ENCODE measurements at places on chromosomes 3 and 15. TPM values are rescaled to one million over a fixed set of nuclear protein-coding genes. Genes with fewer than 3 reads are reported as not detected.

DNA sequence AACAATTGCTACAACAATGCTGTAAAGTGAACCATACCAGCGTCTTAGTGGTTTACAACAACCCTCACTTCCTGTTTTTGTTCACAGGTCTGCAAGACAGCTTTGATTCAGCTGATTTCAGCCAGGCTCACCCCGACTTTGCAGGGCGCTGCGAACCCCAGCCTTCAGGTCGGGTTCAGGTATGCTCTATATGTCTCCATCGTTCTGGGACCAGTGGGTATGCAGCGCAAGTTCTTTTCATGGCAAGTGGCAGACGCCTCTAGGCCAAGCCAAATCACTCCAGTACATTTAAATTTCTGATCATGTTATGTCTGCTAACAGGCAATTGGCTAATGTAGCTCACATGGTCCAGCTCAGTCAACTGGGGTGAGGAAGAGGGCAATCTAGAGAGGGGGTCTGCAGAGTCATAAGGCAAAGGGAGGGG lies 52.4 kb upstream of the RGMA start:
- no peak for DNase-seq

The TTC21A gene
- 0.86 TPM for total RNA-seq

DNA sequence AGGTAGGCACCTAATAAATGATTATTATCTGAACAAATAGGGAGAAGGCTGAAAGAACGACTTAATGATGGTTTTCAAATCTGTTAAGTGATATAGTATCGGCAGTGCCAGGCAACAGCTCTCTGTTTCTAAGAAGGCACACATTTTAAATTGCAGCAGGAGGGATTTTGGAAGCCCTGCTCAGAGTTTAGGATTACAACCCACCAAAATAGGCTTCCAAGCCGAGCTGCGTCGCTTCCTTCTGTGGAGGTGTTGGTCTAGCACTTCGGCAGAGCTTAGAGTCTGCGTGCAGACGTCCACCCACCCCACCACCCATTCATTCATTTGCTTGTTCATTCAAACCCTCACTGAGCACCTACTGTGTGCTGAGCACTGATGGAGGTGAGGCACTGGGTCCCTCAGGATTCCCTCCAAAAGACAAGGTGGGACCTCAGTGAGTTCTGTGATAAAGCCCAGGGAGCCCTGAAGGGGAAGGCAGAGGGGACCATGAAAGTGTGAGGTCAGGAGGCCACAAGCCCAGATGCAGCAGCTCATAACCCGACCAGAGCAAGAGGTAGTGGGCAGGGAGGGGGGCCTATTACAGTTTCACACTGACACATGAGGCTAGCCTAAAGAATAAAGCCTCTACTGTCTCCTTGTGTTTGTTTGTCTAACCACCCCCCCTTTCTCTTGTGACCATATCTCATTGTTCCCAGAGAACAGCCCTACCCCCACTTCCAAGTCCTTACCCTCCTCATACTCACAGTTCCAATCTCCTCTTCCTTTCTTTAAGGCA lies 8.9 kb downstream of the ADCY5 start:
- no peak for DNase-seq

The EPHB1 gene
- total RNA-seq = 0.78 TPM

GRCh38 chr3:180747805-180748361 lies 68.6 kb upstream of the CCDC39 start:
- DNase-seq = no peak

DNA sequence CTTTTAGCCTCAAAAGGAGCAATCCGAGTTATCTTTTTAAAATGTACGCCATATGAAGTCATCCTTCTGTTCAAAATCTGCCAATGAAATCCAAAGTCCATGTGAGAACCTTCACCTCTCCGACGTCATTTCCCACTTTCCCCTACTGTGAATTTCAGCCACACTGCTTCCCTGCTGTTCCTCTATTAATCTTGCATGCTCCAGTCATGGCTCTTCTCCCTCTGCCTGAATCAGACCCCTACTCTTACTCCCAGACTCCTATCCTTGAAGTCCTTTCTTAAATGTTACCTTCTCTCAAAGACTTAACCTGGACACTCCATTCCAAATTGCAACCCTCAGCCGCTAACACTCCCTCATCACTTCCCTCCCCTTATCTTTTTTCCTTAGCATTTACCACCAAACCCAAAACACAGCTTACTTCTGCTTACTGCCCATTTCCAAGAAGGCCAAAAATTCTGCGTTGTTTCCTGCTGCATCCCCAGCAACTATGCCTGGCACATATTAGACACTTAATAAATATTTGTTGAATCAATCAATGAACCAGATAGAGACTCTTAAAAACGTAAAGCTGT lies 1.2 kb downstream of the NKIRAS1 start:
- DNase-seq = no peak

DNA sequence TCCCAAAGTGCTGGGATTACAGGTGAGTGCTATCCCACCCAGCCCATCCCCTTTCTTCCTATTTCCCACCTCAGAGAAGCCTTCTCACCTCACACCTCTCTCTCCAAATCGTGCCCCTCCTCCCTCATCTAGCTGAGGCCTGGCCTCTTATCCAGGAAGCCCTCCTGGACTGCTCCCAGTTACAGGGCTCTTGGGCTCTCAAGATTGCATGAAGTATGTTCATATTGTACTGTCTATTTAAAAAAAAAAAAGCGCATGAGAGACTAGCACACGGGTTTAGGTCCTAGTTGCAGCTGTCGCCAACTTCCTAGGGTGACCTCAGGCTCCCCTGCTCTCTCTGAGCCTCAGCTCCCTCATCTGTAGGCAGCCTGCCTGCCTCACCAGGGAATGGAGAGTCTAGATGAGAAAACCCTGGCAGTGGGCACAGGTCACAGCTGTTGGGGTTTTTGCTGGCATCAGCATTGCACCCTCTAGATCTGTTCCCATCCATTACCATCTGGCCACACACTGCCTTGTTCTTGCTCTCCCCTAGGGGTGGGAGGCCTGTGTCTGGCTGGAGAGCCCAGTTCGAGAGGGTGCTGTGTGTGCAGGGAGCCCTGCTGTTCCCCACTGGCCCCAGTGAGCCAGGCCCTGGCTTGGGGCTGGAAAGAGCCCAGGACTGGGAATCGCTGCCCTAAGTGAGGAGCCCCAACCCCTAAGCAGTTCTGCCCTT lies 24.2 kb upstream of the C15orf39 start:
- no peak for DNase-seq

- no peak for DNase-seq
These were observed 2.7 kb downstream of the ZIC1 start for GRCh38 chr3:147411815-147412241.

DNA sequence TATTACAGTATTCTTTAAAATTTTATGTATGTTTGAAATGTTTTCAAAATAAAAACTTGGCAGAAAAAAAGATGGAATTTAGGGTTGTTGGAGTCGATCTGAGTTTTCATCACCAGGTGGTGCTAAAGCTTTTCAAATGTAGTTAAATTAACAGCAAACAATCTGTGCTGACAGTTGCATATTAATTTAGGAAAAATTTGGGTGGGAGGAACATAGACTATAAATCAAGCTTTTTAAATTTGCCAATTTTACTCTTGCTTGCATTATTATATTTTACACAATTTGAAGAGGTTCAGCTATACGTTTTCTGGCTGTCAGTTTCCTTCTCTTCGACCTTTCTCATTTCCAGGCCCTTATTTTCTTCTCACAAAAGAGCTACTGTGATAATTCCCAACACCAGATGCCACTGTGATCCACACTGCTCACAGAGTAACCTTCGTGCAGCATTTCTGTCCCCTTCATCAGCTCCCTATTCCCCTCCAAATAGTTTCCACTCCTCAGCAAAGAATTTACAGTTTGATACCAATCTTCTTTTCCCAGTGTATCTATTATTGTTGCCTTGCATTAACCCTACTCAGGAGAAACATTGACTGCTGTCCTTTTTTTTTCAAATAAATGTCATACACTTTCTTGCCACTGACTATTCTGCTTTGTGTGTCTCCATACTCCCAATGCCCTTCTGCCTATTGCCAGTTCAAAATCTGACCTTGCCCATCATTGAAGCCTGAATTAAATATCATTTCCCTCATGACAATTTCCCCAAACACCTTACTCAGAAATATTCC lies 53.4 kb upstream of the EIF5A2 start:
- peak; percentile 7 for DNase-seq

DNA sequence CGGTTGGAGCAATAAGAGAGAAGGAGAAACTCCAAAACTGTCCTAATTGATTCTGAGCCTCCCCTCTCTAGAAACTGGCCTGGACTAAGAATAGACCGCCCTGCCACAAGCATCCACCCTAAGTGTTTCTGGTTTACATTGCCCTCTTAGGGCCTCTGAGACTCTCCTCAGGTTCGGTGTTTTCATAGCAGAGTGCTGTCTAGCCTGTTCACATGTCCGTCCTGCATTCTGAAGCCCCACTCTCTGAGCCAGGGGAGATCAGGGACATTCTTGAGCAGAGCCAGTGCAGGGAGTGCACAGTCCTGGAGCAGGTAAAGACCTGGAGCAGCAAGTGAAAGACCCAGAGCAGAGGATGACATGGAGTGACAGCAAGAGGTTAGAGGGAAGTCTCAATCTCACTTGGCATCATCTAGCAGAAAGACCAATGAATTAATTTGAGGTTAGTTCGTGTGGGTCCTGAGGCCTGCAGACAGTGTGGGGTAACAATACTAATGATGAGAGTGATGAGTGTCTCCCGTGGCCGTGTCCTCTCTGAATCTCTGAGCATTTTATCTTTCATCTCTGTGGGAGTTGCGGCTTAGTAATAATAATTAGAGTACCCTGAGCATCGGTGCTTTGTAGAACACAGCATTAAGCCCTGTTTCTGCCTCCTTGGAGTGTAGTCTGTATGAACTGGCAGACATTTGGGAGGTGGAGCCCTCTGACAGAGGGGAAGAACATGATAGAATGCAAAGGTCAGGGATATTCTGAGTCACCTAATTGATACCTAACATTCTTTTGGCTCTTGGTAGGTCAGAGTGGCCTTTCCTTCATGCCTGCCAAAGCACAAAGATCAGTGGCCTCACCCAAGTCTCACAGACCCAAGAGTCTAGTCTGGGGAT lies 24.6 kb downstream of the MAPKBP1 start:
- DNase-seq = no peak

The CPEB1 gene
- not detected for total RNA-seq

The C2CD4A gene
- 3.2 TPM for total RNA-seq

The SLC51A gene
- not detected for total RNA-seq

GRCh38 chr3:150220799-150221198 lies 187.3 kb upstream of the TSC22D2 start:
- no peak for DNase-seq

GRCh38 chr3:156718622-156719306 lies 44.4 kb downstream of the TIPARP start:
- peak; percentile 26 for DNase-seq

DNA sequence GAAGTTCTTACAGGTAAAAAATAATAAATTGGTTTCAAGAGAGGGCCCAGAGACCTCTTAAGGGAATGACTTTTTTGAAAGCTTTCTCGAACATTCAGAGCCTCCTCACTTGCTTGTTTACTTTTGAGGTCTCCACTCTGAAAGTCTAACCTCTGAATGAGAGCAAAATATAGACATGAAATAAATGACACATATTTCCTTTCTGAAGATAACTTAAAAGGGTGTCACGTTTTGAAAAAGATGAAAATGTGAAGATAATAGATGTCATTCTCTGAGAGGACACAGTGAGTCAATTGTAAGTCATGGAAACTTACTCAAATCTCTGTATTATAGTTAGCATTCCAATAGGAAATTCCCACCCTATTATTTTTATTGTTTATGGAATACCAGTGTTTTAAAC lies 44.6 kb downstream of the HACD2 start:
- no peak for DNase-seq

- no peak for DNase-seq
These were observed 137.9 kb upstream of the POU1F1 start for GRCh38 chr3:87414271-87414670.

The LTK gene
- 0.18 TPM for total RNA-seq

The ZIC1 gene
- total RNA-seq = 2.1 TPM

DNA sequence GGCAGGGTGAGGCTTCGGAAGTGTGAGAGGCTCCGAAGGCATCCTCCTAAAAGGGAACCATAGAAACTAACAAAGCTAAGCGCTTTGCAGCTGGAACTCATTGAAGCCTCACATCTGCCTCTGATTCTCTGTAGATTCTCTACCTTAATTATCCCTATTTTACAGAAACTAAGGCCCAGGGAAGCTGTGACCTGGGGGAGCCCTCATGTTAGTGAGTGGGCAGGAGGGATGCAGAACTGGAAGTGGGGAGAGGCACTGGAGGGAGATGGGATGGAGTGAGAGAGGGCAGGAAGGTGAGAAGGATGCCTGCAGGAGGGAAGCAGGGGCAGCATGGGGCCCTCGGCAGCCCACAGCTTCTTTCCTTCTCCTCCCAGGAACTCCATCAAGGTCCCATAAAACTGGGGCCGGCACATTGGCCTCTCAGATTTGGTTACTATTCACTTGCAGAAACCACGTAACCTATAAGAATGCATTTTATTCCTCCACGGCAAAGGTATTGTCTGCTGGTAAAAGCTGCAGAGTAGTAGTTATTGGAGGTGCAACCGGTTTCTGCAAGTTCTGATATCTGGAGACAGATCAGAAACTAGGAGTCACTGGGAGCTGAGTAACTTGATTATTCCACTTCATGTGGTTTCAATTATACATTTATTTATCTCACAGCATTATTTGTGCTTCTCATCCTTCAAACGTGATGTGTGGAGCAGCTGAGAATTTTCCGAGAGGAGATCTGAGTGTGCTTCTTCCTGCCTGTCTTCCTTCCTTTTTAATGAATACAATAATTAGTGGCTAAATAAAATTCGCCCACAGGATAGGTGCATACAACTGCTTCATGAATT lies 24.0 kb upstream of the CHCHD6 start:
- DNase-seq = no peak

- no peak for DNase-seq
These were observed 267.6 kb upstream of the MDFIC2 start for GRCh38 chr3:70580021-70580420.

GRCh38 chr15:58546635-58547627 lies 115.1 kb downstream of the LIPC start:
- DNase-seq = peak; percentile 68

The ZPLD1 gene
- 0.07 TPM for total RNA-seq

The WDR93 gene
- total RNA-seq = 0.07 TPM

The TAGLN3 gene
- total RNA-seq = 0.07 TPM

DNA sequence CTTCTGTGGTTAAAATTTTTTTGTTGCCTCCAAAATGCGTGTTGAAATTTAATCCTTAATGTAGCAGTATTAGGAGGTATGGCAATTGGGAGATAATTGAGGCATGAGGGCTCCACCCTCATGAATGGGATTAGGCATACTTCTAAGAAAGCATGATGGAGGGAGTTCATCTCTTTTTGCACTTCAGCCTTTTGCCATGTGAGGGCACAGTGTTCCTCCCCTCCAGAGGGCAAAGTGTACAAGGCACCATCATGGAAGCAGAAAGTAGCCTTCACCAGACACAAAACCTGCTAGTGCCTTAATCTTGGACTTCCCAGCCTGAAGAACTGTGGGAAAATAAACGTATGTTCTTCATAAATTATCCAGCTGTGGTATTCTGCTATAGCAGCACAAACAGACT lies 429.5 kb downstream of the ZIC1 start:
- DNase-seq = no peak

Data from pulmonary artery endothelial cell (primary cell).